ENCODE measurements at places on chromosomes 11 and 22.

- DNase-seq: no peak
These were observed 1013.2 kb downstream of the TBC1D22A start for GRCh38 chr22:47775686-47776085.

DNA sequence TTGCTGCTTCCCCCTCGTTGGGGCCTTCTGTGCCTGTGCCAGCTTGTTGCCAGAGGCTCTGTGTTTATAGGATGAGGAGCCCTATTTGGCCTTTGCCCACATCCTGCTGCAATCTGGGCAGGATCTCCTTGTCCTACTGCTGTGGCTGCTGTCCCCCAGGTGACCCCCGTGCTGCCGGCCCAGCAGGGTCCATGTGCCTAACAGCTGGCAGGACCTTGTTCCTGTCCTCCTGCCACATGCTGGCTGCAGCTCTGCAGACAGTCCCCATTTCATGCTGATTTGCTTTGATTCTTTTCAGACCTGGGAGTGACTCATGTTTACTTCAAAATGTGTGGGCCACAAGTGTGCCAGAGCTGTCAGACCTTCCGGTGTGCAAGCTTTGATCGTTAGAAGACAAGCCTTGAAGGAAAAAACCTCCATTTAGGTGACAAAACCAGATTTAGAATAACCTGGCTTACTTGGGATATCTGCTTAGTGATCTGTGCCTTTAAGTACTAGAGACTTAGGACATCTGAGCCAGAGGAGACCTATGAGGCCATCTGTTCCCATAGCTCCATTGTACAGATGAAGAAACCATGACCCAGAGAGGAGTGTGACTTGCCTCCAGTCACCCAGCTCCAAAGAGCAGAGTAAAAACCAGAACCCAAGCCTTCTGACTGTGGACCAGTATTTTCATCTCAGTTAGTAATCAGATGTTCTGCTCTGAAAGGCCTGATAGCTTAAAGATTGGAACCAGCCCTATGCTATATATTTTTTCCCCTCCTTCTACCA, 11.1 kb downstream of the NAV2 start:
- peak; percentile 59 for DNase-seq

- no peak for DNase-seq
These were observed 102.8 kb upstream of the HSD17B12 start for GRCh38 chr11:43577566-43578264.

DNA sequence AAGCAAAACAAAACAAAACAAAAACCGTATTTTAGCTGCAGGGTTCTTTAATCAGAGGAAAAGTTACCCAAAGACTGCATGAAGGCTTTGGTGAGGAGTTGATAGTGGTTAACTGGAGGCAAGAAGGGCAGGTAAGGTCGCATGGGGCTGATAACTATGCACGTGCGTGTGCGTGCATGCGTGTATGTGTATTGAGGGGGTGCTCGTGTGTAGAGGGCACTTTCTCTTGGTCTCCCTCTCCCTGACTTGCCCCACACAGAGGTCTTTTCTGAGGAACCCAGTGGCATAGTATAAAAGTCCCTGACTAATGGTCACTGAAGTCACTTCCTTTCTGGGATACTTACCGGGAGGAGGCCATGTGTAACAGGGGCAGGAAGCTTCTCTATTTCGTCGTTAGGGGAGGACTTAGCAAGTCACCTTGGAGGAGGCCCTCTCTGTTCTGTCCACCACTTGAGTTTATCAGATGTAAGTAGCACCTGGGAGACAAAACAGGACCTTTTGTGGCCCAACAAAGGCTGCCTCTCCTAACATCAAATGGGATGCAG, 20.1 kb upstream of the FCHSD2 start:
- no peak for DNase-seq

- DNase-seq: no peak
These were observed 197.1 kb downstream of the FAM76B start for GRCh38 chr11:95592471-95592870.

GRCh38 chr11:113316256-113316655, 1.9 kb downstream of the TTC12 start:
- no peak for DNase-seq

DNA sequence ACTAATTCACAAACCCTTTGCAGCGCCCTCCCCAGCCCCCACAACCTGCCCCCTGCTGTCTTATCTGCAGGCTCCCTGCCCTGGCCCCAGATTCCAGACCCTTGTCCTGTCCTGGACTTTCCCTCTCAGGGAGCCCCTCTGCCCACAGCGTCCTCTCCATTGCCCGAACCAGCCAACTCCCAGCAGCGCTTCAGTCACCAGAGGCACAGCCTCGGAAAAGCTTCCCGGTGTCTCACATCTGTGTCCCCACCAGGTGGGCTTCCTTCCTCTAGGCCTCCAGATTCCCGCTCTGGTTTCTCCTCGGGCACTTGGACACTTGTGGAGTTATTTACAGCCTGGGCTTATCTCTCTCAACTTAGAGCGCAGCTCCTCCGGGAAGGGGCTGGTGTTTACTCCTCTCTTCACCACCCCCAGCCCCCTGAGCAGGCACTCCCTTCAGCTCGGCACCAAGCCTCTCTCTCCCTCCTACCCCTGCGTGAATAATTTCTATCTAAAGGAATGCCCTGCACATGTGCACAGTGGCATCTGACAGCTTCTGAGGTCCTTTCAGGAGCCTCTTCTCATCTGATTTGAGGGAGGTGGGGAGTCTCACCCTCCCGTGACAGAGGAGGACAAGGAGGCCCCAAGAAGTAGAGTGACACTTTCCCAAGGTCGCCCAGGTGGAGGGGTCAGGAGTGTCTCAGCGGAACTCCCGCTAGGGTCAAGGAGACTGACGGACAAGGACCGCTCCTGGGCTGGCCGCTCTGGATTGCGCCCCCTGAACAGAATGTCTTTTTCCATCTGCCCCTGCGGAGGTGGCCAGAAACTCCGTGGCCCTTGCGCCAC, 838 bp downstream of the WNT11 start:
- no peak for DNase-seq
